ENCODE measurements at places on chromosomes 5 and 9.

DNA sequence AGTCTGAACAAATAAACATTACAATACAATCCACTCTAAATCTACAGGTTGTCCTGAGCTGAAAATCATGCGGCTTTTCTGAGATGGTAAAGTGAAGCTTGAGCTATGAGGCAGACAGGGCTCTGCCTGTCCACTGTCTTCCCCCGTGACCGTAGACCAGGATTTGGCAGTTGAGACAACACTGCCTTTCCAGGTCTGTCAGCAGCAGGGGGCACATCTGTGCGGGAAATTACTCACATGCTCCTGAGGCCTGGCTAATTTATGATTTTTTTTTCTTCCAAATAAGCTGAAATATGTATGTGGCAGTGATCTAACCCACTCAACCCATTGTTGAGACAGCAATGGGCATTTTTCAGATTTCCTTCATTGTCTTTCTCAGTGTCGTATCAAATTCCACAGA, 307.9 kb downstream of the FBXL7 start:
- DNase-seq, result no peak

DNA sequence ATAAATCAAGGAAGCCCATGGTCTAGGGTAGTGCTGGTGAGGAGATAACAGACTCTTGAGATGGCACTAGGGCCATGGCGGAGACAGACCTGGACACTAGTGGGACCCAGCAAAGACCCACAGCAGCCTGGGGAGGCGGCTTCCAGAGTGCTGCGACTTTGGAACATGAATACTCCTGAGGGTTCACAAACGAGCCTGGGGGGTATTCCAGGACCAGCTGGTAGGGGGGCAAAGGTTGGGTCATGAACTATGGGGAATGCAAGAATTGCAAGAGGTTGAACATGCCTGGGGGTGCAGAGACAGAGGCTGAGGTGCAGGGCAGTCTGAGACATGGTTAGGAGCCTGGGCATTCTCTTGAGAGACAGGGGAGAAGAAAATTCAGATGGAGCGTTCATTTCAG, 43.8 kb upstream of the SPTLC1 start:
- no peak for DNase-seq

DNA sequence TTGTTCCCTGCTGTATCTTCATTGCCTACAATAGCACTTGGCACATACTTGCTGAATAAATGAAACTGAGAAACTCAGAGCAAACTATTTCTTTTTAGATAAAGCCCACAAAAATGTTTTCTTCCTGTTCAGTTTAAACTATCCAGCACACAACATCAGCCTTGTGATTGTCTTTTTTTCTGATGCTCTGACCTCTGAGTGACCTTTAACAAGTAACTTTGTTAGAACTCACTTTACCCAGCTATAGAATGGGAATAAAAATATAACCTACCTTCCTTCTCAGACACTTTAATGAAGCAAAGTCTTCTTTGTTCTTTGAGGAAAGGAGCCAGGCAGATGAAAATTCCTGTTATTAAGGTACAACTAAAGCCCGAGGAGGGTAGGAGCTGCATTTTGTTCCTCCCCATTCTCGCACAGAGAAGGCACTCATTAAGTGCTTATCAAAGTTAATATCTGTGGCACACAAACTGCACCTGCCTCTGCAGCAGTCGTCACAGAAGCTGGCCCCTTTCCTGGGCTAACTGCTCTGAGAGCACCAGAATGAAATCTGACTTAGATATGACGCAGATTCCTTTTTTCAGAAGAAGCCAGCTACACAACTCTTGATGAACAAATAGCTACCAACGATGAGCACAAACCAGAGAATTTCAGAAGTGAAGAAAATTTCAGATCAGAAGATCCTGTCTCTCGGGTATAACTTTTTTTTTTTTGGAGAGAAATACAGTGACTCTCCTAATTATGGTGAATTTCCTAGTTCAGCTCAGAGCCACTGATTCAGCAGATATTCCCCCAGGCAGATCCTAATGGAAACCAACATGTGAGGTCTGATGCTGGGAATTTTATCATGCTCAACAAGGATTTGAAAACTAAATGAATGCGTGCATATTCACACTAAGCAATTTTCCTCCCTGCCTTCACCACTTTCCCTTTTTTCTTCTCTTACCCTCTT, 31.0 kb upstream of the NR3C1 start:
- no peak for DNase-seq

DNA sequence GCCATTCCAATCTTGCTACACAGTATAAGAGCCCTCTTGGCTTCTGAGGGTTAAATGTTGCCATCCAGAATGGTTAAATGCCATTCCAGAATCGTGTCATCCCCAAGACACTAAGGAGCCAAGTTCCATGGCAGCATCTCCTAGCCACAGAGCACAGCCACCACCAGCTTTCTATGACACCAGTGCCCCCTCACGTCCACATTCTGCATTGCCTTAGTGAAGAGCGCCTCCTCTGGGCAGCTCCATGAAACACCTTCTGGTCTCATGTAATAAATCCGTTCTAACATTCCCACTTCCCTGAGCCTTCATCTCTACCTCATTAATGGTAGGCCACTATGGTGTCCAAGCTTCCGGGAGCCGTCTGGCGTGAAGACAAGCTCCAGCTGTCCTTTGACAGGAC, 12.4 kb downstream of the CBY3 start:
- DNase-seq, result peak; percentile 39

- DNase-seq, result peak; percentile 92
Observed at GRCh38 chr5:55159763-55160492, at the start of gene GPX8. Gene GPX8 (plus strand): TSS chr5:55160171. CDS start chr5:55160193, 22 bp downstream.

DNA sequence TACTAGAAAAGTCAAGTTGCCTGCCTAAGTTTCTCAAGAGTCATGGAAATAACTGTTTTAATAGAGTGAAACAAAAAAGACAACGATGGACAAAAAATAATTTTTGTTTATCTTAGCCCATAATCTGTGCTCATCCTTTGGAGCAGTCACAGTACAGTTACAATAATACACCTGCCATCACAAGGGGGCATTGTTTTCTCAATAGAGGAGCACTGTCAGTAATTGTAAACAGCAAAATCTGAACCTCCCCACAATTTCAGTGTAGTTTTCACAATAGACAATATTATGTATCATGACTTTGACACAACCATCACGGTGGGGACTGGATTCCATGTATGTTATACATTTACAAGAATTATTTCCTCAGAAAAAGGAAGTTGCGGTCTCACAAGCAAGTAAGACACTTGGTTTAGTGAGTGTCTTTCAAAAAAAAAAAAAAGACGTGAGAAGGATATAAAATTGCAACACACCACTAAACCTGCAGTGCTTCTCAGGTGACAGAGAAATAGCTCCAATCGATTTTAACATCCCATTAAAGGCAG, 586.3 kb downstream of the PTPRD start:
- no peak for DNase-seq

- peak; percentile 85 for DNase-seq
Observed at GRCh38 chr5:137997726-137998213, 35.1 kb downstream of the FAM13B start.

DNA sequence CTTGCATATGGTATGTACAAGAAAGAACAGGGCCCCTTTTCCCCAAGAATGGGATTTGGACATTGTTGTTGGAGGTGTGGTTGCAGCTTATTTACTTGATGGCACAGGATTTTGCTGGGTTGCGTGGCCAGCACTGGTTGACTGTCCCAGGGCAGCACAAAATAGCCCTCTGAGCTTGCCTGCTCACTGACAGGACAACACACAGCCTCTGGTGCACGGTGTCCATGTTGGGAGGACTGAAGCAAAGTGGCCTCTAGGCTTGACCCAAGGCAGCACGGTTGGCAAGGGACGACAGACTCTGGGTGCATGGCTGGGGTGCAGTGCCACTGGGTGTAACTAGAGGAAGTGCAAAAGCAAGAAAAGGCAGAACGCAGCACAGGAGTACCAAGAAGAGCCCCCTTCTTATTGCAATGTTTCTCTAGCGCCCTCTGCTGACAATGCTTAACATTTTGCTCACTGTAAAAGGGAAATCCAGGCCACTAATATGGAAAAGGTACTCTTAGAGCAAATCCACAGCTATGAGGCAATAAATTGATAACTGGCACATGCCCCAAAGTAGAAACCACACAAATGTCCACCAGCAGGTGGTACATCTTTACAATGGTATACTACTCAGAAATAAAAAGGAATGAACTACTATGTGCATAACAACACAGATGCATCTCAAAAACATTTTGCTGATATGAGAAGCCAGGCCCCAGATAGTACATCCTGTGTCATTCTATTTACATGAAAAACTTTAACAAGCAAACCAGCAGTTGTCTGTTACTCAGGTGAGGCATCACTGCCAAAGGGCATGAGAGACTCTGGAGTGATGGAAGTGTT, 47.4 kb upstream of the BARX1 start:
- peak; percentile 45 for DNase-seq

DNA sequence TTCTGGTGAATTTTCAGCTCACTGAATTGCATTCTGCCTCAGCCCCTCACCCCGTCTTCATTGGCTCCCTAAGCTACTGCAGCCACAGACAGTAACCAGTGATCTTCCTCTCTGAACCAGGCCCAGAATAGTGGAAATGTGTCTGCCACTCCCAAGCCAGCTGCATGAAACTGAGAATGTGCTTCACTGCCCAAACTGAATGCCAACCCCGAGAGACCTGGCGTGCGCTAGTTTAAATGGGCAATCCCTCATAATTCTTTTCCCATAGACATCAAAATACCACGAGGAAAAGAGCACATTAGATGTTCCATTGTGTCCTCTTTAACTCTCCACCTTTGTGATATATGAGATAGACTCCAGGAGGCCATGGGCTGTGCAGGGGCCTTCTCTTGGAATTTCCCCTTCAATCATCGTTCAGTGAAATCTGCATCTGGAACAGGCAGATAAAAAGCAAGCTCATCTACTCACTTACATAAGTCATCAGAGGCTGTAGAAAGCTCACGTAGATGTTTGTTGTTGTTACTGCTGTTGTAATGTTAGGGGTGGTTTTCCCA, 320.2 kb downstream of the NFIB start:
- no peak for DNase-seq

- DNase-seq, result peak; percentile 50
Observed at GRCh38 chr9:5510360-5510931, at the start of gene PDCD1LG2. Gene PDCD1LG2 (plus strand): TSS chr9:5510531. CDS start chr9:5522547, 12,016 bp downstream.

GRCh38 chr9:94801681-94802080, 75.2 kb downstream of the AOPEP start:
- DNase-seq, result peak; percentile 94

- no peak for DNase-seq
Observed at GRCh38 chr9:113886026-113886369, 9.9 kb downstream of the ZNF618 start.

- DNase-seq, result no peak
Observed at GRCh38 chr5:105782501-105782900, 1888.2 kb downstream of the EFNA5 start.

DNA sequence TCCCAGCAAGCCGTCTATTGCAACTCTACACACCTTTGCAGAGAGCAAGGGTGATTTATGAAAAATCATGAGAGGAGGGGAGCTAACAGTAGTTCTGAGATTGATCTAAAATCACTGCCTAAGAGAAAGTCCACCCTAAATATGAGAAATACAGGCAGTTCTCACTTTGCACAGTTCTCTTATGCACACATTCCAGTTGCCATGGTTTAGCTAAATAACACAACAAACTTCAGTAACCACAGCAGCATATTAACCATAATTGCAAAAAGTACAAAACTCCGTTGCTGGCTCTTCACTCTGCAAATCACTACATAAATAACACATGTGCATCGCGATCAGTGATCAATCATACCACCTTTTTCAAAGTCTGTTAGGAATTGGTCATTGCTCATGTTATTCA, 31.1 kb downstream of the PGGT1B start:
- DNase-seq, result no peak

DNA sequence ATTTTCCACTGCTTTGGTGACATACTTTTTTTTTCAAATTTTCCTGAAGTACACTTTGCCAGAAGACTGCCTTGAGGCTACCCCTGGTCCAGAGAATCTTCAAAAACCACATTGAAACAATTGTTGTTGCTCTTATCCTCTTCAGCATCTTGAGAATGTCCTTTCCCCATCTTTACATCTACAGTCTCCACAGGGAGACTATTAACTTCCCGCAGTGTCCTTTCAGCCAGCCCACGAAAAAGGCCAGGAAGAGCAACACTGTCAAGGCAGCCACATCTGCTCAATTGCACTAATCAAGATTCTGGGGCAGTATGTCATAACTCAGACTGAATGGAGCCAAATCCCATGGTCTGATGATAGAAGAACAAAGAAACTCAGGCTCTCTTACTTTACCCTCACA, 148.3 kb downstream of the ENC1 start:
- DNase-seq, result no peak

DNA sequence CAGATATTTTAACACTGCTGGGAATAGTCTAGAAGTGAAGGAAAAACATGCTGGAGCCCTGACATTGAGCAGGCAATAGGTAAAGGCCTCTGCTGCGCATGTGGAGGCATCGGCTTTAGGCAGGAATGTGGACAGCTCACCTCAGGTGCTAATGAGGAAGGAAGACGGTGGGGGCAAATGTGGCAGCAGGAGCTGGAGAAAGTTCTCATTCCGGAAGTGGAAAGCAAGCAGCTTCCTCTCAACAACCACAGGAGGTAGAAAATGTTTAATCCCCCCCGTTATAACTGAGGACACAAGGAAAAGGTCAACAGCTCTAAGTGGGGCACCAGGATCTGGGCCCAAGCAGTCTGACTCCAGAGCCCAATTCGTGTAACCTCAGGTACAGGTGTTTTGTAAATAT, 7.6 kb upstream of the RPS14 start:
- no peak for DNase-seq

- no peak for DNase-seq
Observed at GRCh38 chr9:20152151-20152725, 363.4 kb upstream of the SLC24A2 start.

DNA sequence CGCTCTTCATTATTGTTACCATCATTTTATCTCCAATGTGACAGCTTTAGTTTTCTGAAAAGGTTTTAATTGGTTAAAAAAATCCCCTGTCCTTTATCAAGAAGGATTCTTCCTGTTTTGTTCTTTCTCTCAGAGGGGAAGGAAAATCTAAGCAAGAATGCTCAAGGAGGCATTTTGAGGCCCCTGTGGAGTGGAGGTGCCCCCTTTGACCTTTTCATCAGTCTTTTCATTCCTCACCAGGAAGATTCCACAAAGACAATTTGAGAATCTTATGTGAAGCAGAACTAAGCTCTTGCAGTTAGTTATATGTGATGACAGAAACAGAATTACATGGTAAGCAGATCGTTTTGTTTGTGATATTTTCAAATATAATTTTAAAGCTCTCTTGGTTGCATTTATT, 489.6 kb downstream of the MAN2A1 start:
- no peak for DNase-seq

GRCh38 chr5:123154886-123155445, 65.9 kb downstream of the PRDM6 start:
- DNase-seq, result no peak

DNA sequence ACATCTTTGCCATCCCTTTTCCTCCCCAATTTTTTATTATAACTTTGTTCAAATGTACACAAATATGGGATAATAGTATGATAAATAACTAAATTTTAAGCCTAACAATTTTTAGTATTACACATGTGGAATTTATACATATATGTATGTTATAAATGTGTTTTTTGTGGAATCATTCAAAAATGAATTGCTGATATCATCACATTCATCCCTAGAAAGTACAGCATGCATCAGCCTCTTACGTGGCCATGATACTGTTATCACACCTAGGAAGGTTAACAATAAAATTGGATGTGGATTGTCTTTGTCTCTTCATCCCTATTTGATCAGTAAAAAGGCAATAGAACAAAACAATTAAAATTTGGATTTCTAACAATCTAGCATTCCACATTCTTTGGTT, 73.7 kb upstream of the DAP start:
- no peak for DNase-seq

- DNase-seq, result peak; percentile 41
Observed at GRCh38 chr5:140175367-140176030, 511 bp downstream of the CYSTM1 start.

- peak; percentile 84 for DNase-seq
Observed at GRCh38 chr5:56876327-56876726, 33.1 kb upstream of the SETD9 start.

GRCh38 chr9:27047136-27047535, 41.7 kb upstream of the LRRC19 start:
- DNase-seq, result no peak

Data from renal cortical epithelial cell (primary cell).